ENCODE measurements at places on chromosomes 1 and 21. TPM values are rescaled to one million over a fixed set of nuclear protein-coding genes. Genes with fewer than 3 reads are reported as not detected.

DNA sequence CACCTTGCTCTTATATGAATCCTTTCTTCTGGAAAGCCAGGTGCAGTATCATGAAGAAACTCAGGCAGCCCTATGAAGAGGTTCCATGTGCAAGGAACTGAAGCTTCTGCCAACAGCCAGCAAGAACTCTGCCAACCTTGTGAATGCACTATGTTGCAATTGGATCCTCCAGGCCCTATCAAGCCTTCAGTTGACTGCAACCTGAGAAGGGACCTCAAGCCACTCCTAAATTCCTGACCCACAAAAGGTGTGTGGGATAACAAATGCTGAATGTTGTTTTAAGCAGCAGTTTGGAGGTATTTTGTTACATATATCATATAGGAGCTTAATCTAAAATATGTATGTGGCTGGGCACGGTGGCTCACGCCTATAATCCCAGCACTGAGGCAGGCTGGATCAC, 84.0 kb downstream of the RERE start:
- no peak for DNase-seq

DNA sequence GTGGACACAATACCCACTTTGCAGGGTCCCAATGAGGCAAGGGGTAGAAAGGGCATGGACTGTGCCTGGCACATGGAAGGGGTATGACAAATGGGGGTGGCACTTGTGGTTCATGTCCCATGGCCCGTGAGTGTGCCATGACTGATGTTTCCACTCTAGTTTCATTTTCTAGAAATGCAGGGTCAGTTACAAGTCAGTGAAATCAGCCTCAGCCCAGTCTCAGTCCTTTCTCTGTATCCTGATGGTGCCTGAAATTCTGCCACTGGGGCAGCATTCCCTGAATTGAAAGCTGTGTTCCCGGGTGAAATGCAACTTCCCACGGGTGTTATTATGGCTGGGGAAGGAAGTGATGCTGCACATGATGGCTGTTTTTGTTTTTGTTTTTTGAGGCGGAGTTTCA, 110.8 kb upstream of the ZBTB40 start:
- no peak for DNase-seq

GRCh38 chr21:34519016-34519415, 7.0 kb upstream of the KCNE1 start:
- no peak for DNase-seq

- no peak for DNase-seq
Observed at GRCh38 chr1:33275706-33276572, 19.6 kb downstream of the ZNF362 start.

- DNase-seq, result no peak
Observed at GRCh38 chr1:226001963-226002666, 3.0 kb upstream of the SDE2 start.

- no peak for DNase-seq
Observed at GRCh38 chr1:156608981-156609380, 7.7 kb upstream of the GPATCH4 start.

The GJA9 gene
- 0.51 TPM for polyA plus RNA-seq

- DNase-seq, result no peak
Observed at GRCh38 chr1:232393444-232394146, 236.3 kb downstream of the SIPA1L2 start.

DNA sequence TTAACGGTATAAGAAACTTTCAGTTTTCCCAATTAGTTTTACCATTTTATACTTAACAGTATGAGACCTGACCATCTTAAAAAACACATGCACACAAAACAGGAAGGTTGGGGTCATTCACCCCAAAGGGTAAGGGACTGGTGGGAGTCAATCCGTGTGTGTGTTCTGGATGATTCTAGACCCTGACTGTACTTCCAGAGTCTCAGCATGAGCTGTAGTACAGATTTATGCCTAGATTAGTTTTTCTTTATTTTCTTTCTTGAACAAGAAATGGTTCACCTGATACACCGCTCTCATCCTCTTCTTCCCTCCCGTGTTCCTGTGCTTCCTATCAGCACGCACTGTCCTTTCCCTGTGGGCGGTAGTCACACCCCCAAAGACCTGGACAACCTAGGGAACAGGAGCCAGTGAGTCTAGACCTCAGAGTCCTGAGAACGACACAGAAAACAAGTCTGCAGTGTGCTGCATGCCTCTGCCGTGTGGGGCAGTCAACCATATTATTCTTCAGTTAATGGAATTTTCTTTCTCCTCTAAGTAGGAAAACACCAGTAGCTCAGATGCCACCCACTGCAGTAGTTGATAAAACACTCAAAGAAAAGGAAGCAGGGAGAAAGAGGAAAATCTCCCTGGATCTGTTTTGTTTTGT, 38.9 kb upstream of the MRPS6 start:
- DNase-seq, result peak; percentile 33

DNA sequence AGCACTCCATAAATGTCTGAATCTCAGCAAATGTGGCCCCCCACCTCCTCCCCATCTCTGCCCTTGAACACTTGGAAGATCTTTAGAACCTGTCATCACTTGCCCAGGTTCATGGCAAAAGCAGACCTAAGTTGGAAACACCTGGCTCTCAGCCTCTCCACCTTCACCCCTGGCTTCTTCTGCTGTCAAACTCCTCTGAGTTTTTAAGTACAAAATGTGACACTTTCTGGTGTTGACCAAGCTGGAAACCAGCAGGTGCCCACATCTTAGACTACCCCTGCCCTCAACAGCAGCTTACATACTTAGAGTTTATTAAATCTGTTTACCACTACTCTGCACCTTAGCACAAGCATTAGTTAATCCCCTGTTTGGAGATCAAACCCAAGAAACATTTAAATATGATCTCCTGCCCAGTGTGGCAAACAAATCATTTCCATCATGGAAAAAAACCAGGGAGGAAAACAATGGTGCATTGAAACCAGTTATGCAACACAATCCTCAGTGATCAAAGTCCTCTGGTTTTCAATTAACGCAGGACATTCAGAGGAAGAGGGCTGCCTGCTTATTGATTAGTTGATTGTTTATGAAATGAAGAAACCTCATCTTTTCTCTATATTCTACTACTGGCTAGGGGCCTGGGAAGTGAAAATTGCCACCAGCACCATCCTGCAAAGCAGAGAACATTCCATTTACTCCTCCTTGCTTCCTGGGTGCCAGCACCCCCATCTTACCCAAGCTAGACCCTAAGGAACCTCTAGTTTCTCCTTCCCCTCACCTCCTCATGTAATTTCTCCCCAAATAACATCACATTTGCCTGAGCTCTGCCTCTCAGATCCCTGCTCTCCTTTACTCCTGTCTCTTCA, 139.4 kb upstream of the RAB4A start:
- no peak for DNase-seq

- DNase-seq, result no peak
Observed at GRCh38 chr1:36537190-36537768, 54.6 kb upstream of the CSF3R start.

DNA sequence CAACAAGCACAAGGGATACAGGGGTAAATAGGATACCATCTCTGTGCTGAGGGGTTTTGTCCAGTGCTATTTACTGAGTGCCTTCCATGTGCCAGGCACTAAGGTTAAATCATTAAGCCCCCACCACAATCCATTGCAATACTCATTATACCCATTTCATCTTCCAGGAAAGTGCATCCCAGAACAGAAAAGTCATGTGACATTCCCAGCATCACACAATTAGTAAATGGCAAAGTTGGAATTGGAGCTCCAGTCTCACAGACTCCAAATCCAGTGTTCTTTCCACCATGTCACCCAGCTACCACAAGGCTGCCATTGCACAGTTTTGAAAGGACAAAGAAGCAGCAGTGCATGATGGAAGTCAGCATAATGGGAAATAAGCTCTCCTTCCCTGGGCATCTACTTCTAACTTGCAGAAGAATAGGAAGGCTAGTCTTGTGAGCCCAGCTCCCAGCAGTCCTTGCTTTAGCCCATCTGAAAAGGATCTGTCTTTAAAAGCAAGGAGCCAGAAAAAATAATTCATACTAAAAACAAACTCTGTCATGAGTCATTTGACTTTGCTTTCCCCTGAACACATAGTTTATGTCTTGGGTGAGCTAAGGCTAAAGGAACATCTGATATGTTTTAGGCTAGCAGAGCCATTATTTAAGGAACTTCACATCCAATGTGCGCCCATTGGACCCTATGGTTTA, 111.4 kb upstream of the HOOK1 start:
- no peak for DNase-seq

DNA sequence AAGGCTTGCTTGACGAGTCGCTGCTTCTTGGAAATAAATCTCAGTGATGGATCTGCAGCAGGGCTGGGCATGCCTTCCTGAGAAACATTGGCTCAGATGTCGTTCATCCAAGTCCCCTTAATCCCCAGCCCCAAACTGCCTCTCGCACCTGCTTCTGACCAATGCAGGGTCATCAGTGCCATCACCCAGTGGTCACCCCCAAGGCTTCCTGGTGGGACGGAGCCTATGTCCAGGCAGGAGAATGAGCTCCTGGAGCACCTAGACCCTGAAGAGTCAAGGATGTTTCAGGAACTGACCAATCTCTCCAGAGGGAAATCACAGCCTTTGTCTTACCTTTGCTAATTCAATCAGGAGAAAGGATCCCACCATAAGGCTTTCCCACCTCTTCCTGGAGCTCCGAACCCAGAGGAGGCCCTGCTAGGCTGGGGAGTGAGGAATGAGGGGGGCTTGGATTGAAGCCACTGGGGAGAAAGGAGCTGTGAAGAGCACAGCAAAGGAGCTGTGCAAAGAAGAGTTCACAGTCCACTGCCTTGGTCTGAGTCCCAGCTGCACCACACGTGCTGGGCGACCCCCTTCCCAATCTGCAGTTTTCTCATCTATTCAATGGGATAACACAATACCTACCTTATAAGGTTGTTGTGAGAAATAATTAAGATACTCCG, 416.1 kb downstream of the NPHP4 start:
- no peak for DNase-seq

DNA sequence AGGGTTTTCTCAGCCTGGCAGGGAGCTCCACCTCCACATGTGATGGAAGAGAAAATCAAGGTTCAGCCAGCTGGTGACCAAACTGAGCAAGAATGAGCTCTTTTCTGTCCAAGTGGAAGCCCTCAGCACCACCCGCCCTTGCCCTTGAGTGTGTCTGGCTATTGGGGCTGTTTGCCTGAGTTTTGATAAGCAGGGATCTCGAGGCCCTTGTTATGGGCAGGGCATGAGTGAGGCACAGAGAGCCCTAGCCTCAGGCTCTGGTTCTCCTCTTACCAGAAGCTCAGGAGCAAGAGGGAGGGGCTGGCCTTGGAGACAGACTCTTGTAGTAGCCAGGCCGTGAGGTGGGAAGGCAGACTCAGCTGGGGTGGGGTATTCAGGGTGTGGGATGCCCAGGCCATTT, 37.5 kb upstream of the ARF1 start:
- DNase-seq, result no peak

DNA sequence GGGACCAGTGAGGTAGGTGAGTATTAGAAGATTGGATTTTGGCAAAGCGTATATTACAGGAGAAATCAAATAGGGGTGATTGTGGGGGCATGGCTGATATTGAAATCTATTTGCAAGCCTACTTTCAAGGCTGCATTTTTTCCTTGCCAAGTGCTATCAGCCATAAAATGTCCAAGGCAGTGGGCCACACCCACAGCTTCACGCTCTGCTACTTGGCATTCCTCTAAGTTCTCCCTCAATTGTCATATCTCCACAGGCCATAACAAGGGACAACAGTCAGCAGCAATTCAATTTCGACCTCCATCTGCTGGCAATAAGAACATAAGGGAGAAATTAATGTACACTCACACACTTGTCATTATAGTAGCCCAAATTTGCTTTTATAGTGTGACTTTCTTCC, 667.1 kb upstream of the PKN2 start:
- no peak for DNase-seq

DNA sequence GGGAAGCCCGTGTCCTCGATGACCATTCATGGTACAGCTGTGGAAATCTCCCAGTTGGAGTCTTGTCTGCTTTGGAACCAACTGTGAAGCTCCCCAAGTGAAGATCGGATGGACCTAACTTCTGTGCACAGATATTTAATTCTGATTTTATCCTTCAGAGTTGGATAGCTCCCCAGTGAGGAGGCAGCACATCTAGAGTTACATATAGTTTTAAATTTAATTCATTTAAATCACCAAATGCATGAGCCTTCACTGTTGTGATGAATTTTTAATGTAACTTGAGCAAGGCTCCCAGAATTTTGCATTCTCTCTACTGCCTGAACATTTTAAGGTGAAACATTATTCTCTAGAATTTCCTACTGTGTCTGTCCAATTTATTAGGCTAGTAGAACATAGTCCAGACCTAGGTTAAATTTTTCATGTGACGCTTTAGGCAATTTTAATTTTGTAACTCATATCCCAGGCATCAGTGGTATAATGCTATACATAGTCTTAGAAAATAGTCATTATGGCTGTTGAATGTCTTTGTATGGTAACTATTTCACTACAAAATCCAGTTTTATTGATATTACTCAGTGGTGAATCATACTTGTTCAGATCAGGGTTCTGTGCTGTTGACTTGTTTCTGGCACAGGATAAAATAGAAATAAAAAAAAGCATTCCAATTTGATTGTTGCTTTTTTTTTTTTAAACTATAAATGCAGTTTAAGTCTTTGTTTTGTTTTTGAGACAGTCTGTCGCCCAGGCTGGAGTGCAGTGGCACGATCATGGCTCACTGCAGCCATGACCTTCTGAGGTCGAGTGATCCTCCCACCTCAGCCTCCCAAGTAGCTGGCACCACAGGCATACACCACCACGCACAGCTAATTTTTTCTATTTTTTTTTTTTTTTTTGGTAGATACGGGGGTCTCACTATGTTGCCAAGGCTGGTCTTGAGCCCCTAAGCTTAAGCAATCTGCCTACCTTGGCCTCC, 66.9 kb downstream of the PRDM2 start:
- no peak for DNase-seq

- DNase-seq, result no peak
Observed at GRCh38 chr1:36365381-36365780, 20.3 kb downstream of the STK40 start.

Measured in left renal cortex interstitium (tissue), 4 donors.